ENCODE measurements at places on chromosomes 12 and 14.
A peak's percentile ranks its signal among the peaks of the same experiment; 100 is the strongest.

GRCh38 chr14:104881369-104881979 is 16.4 kb downstream of the CEP170B start:
- DNase-seq = no peak

DNA sequence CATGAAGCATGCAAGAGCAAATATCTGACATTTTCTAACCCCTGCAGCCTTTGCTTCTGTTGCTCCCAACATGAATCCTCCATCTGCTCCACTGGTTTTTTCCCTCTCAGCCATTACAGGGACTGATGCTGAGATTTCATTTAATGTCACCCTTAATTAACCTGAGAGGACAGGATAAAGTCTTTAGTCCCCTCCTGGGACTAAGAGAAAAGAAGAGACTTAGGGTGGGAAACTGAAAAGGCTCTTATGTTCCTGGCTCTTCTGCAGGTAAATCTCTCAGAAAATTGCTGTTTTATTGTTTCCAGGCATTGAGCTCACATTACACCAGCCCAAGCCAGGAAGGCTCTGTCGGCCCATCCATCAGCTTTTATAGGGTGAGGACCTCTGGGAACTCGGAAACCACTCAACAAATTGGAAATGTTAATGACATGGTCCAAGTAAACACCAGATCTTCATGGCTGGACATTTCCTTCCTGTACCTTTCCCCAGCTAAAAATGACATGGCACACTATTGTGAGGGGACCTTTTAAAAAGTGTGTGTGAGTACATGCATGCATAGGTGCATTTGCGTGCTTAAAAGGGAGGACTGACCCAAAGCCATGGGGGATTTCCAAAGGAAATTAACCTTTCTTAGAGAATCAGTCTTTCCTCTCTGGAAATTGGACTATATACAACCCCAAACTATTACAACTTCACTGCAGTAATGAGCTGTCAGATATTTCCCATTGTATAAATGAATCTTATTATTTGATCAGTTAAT is 408.1 kb upstream of the TMTC1 start:
- no peak for DNase-seq

- DNase-seq = no peak
Measured at GRCh38 chr12:114692186-114693058, 8.4 kb upstream of the TBX3 start.

DNA sequence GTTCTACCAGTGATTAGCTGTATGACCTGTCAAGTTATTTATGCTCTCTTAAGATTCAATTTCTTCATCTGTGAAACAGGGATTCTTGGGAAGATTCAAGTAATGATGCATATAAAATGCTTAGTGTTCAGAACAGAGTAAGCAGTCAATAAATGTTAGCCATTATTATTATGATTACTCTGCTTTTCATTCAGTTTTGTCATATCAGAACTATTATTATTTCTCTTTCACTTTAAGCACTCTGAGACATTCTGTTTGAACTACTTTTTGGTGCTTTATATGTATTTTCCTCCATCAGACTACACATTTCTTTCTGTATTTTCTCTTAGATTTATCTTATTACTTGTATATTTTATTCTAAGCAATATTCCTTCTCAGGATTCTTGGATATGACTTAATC is 81.2 kb downstream of the CFAP54 start:
- DNase-seq = no peak

DNA sequence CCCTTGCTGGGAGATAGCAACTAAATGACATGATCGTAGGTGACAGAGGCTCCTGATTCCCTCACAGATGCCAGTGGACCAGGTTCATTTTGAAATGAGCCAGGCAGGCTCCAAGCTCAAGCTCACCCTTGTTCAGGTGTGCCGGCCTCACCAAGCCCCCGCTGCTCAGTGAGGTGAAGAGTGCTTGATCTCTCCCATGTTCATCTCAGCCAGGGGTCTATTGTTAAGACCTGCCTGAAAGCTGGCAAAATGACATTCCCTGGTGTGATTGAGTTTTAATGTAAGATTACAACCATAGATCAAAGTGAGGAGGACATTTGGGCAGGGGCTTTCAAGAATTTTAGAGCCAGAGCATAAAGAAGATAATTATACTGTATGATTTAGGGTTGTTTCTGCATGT is 497.9 kb downstream of the EGLN3 start:
- DNase-seq = no peak

DNA sequence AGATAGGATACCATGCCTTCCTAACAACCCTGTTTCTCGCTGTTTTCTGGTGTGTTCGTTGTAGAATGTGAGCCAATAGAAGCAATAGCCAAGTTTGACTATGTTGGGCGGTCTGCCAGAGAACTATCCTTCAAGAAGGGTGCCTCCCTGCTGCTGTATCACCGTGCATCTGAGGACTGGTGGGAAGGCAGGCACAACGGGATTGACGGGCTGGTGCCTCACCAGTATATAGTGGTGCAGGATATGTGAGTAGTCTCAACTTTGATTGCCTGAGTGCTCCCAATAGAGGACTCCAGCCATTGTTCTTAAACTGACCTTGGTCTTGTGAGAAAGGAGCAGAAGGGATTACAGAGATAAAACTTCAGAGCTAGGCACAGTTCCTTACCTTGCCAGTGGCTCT is 96.2 kb downstream of the KICS2 start:
- DNase-seq = no peak

DNA sequence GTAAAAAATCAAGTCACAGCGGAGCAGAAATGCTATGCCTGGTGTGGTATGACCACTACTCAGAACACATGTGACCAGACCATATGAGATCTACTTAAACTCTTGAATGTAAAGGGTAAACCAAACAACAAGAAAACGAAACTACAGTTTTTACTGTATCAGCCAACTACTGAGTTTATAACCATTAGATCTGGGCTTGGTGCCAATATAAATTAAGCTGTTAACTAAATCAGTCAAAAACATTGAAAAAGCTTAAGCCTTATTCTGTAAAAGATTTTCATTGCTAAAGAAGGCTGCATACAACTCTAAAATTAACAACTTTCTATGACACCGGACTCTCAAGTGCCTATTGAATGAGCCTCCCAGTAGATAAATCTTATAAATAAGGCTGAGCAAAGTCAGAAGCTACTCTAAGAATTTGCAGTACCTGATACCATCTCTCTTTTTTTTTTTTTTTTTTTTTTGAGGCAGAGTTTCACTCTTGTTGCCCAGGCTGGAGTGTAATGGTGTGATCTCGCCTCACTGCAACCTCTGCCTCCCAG is 35.4 kb downstream of the SPTLC2 start:
- DNase-seq = no peak

GRCh38 chr14:37399517-37399916 is 195.5 kb downstream of the FOXA1 start:
- DNase-seq = no peak

GRCh38 chr14:54691525-54692283 is 124.8 kb downstream of the SAMD4A start:
- DNase-seq = peak; percentile 59

DNA sequence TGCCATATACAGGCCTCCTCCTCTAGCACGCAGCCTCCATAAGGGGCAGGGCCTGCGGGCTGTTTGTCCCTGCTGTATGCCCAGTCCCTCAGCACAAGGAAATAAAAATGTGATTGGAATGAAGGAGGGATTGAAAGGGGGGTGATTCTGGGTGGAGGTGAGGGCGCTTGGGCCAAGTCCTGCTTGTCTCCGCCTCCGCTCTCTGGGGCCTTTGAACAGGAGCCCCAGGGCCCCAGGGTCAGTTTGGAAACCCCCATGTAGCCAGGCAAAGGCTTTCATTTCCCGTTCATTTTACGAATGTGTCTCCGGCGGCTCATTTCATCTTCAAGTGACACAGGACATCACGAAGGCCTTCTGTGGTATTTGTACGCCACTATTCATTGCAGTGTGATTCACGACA is 4.5 kb upstream of the CACNA2D4 start:
- DNase-seq = no peak

GRCh38 chr14:58129208-58129607 is 22.8 kb downstream of the ARMH4 start:
- no peak for DNase-seq

DNA sequence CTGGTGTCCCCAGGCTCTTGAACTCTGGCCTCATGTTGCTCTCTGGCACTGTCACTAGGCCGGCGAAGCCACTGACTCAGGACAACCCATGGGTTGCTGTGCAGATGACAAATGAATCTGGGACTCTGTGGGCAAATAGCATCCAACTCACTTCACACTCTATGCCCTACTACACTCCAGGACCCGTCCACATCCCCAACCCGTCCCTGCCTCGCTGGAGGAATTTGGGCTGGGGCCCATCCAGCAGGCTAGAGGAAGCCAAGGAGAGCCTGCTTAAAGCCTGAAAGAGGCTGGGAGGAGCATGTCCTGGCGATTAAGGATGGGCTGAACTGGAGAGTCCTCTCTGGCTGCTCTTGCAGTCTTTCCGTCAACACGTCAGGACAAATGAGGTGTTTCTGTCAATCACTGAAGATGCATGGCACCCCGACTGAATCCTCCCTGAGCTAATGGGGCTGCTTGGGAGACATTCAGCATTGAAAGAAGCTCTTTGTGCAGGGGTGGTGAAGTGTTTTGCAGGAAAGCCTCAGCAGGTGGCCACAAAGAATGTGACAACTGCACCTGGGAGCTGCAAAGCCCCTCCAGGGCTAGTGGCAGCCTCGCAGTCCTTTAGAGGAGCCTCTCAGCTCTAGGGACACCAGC is 71.7 kb downstream of the ANO2 start:
- no peak for DNase-seq

DNA sequence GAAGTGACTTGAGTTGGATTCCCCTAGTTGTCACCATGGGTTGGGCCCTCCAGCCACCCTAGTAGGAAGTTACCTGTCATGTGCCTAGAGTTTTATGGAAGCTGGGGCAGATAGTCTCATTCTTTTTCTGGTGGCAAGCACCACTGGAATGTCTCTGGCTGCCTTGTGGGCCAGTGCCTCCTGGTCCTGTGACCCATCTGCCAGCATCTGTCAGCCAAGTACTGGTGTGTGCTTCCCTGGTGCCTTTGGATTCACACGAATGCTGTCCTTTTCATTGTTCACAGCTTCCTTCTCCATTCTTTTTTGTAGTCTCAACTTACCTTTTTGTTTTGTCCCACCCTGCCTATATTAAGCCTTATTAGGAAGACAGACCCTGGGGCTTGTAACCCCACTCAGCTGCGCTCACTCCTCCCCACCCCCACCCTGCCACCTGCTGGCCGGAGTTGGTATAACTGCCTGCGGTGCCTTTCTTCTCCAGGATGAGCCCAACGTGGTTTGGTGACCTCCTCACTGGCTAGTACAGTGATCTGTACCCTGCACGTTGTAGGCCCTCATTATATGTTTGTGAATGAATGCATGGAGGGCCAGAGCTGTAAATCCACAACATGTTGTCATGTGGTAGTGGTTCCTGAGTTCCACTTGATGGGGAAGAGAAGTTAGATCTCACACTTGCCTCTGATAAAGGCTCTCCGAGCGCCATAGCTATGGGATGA is 125.7 kb downstream of the TSPAN9 start:
- DNase-seq = peak; percentile 60

DNA sequence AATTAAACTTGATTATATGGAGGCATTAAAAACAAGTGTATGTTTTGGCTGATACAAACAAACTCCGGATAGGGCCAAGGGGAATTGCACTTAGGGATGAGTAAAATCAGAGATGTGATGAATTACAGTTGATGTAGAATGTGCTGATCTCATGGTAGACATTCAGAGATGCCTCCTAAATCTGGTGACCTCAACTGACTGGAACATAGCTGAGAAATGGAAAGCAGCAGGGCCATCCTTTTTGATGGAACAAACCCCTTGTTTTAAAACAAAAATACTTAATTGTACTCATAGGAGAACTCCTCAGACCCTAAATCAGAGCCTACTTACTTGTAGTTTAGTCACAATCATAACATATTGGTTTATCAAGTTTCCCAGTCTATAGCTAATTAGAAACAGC is 122.8 kb downstream of the C12orf75 start:
- DNase-seq = no peak

GRCh38 chr12:124453419-124454351 is 113.7 kb downstream of the NCOR2 start:
- DNase-seq = peak; percentile 90

GRCh38 chr12:49041881-49042484 is 18.6 kb downstream of the KMT2D start:
- no peak for DNase-seq

- no peak for DNase-seq
Measured at GRCh38 chr12:31518680-31519227, 72.2 kb downstream of the DENND5B start.

GRCh38 chr14:21215130-21215878 is 53.9 kb downstream of the HNRNPC start:
- DNase-seq = no peak

- DNase-seq = no peak
Measured at GRCh38 chr14:41521891-41522290, 84.8 kb upstream of the LRFN5 start.

DNA sequence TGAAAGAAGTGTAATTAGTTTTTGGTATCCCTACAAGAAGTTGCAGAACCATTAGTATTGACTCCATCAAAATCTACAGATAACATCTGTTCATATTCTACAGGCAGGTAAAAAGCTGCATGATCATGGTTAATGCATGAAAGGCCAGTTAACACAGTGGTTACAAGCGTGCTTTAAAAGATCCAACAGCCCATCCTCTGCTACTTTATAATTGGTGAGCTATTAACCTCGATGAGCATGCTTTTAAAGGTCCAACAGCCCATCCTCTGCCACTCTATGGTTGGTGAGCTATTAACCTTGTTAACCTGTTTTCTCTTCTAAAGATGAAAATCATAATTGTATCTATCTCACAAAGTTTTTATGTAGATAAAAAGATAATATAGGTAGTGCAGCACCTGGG is 289.3 kb downstream of the DUSP6 start:
- DNase-seq = no peak

GRCh38 chr14:105329411-105330150 is 15.0 kb downstream of the PACS2 start:
- DNase-seq = no peak

DNA sequence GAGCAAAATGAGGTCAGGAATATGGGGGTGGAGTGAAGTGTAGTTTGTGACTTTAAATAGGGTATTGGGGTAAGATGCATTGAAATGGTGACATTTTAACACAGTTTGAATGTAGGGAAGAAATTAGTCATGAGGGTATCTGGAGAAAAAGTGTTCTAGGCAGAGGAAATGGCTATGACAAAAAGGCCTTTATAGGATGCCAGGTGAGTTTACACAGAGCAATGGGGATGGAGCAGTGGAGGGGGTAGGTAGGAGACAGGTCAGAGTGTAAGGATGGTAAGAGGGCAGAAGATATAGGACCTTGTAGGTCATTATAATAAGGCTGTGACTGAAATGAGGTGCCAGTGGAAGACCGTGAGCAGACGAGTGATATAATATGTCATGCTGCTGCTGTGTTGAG is 30.4 kb downstream of the HEATR5A start:
- DNase-seq = no peak

DNA sequence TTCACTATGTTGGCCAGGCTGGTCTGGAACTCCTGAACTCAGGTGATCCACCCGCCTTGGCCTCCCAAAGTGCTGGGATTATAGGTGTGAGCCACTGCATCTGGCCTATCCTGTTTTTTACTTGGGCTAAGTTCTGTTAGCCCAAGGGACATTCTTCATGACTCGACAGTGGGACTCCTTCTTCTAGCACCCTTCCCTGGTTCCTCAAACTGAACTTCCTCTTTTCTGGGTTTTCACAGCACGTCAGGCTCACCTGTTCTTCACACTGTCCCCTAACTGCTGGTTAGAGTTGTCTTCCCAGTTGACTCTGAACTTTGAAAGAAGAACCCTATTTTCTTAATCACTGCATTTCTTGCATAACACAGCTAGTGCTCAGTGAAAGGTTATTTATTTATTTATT is 22.5 kb downstream of the CABP1 start:
- DNase-seq = no peak

- DNase-seq = no peak
Measured at GRCh38 chr14:104440297-104440956, 139.1 kb upstream of the C14orf180 start.

- no peak for DNase-seq
Measured at GRCh38 chr12:49809381-49809905, 18.8 kb downstream of the NCKAP5L start.

Data from CD4-positive, alpha-beta T cell treated with Interleukin-17A for 4 hours (primary cell).